Nephron progenitor cell (in vitro differentiated cells): ENCODE measurements at places on chromosomes 6 and 20.

DNA sequence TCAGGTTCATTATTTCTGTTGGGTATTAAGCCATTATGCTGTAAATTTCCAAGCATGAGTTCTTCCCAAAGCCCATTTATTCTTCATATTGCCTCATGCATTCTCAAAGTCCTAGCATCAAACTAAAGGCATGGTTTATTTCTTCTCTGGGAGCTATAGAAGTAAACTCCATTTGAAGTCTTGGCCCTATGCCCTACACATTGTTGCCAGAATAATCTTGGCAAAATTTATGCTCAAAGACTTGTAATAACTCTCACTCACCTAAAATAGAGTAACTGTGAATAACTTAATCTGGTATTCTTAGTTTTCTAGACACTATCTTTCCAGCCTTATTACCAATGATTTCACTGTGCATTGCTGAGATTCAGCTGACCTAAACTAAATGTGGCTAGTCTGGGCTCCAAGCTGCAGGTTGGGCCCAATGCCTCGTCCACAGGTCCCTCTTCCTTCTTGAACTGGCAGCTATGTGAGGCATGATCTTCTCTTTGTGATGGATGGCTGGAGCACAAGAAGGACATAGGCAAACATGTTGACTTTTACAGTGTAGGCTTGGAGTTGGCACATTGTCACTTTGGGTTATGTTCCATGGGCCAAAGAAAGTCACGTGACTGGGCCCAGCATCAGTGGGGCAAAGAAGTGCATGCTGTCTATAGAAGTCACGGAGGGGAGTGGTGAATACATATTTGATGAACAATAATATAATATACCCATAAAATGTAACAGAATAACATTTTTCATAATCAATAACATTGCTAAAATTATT, 39.1 kb upstream of the ANKEF1 start:
- H3K4me3 ChIP-seq: no peak overlapping the region
- DNase-seq: no peak
- H3K27ac ChIP-seq: no peak overlapping the region
- H3K36me3 ChIP-seq: no peaks in the 10 kb centered on the region

DNA sequence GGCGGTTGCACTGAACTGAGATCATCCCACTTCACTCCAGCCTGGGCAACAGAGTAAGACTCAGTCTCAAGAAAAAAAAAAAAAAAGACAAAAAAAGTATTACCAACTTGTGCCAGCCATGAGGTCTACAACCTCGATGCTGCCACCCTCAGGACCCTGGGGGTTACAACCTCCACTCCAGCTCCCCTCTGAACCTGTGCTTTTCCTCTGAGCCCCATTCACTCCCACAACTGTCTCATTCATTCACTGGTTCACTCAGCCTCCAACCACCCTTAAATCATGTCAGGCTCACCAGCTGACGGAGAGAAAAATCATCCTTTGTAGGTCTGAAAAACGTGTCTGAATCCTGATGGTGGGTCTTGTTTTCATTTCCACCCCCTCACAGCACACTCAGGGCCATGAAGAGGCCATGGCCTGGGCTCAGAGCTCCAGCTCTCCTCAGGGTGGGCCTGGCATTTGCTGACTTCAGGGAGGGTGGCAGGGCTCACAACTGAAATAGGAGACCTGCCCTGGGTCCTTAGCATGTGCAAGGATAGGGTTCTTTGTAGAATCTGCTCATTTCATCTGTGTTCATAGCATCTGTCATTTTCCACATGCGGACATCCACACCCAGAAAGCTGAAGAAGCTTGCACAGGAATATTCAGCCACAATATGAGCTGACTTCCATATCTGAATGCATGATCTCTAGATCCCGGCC, 1.9 kb upstream of the ULBP1 start:
- no peak overlapping the region for H3K27ac ChIP-seq
- H3K4me1 ChIP-seq: peaks cover 29% of the 10 kb centered on the region
- DNase-seq: no peak
- peaks cover 100% of the 10 kb centered on the region for H3K27me3 ChIP-seq
- H3K36me3 ChIP-seq: no peaks in the 10 kb centered on the region

DNA sequence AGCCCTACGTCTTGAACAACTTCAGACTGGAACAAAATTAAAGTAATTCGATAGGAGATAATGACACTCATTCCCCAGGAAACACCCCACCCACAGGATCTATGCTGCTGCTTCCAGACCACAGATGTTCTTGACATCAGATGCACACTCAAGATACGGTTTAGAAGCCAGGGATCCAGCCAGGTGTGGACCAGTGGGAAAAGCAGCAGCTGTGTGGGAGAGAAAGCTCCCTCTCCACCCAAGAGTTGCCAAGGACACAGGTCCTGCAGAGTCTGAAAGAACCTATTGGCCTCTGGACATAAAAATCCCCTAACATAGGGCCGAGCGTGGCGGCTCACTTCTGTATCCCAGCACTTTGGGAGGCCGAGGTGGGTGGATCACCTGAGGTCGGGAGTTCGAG, 91.7 kb upstream of the NFATC2 start:
- DNase-seq: no peak
- peaks cover 11% of the 10 kb centered on the region for H3K4me1 ChIP-seq
- no peak overlapping the region for H3K4me3 ChIP-seq
- H3K36me3 ChIP-seq: peaks cover 21% of the 10 kb centered on the region
- no peaks in the 10 kb centered on the region for H3K27me3 ChIP-seq

GRCh38 chr6:140345935-140346334, 971.5 kb upstream of the CITED2 start:
- no peak overlapping the region for H3K27ac ChIP-seq
- no peak overlapping the region for H3K4me3 ChIP-seq
- no peaks in the 10 kb centered on the region for H3K27me3 ChIP-seq
- no peaks in the 10 kb centered on the region for H3K36me3 ChIP-seq

- peaks cover 10% of the 10 kb centered on the region for H3K27me3 ChIP-seq
- H3K4me1 ChIP-seq: peaks cover 28% of the 10 kb centered on the region
- H3K36me3 ChIP-seq: no peaks in the 10 kb centered on the region
Measured at GRCh38 chr20:17896193-17896723, 72.3 kb downstream of the SNX5 start.

- DNase-seq: no peak
- H3K36me3 ChIP-seq: no peaks in the 10 kb centered on the region
- no peak overlapping the region for H3K27ac ChIP-seq
- no peak overlapping the region for H3K4me3 ChIP-seq
- H3K4me1 ChIP-seq: no peaks in the 10 kb centered on the region
- peaks cover 2% of the 10 kb centered on the region for H3K27me3 ChIP-seq
Measured at GRCh38 chr20:42267793-42268384, 649.7 kb upstream of the CHD6 start.

DNA sequence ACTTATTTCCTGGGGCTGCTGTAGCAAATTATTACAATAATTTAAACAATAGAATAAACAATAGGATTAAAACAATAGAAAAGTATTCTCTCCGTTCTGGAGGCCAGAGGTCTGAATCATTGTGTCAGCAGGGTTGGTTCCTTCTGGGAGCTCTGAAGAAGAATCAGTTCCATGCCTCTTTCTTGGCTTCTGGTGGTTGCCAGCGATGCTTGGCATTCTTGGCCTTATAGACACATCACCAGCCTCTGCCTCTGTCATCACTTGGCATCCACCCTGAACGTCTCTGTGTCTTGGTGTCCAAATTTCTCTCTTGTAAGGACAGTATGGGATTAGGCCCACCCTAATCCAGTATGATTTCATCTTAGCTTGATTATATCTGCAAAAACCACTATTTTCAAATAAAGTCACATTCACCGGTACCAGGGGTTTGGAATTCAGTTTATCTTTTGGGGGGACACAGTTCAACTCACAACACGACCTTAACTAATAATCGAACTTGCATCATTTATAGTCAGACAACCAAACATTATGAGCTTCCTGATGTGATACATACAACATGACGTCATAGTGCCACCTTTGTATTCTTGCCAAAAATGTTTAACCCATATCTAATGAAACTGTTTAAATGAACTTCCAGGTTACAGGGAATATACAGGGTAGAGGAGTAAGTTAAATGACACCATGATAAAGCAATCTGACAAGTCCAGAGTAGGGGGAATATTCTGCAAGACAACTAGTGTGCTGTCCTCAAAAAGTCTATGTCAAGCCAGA, 84.7 kb upstream of the RNF24 start:
- H3K4me1 ChIP-seq: no peaks in the 10 kb centered on the region
- no peak overlapping the region for H3K27ac ChIP-seq
- H3K36me3 ChIP-seq: no peaks in the 10 kb centered on the region
- peaks cover 18% of the 10 kb centered on the region for H3K27me3 ChIP-seq
- H3K4me3 ChIP-seq: no peak overlapping the region

- peaks cover 29% of the 10 kb centered on the region for H3K4me1 ChIP-seq
- H3K4me3 ChIP-seq: no peak overlapping the region
- H3K27me3 ChIP-seq: peaks cover 6% of the 10 kb centered on the region
- H3K27ac ChIP-seq: no peak overlapping the region
- H3K36me3 ChIP-seq: no peaks in the 10 kb centered on the region
Measured at GRCh38 chr6:36959555-36960250, 5.2 kb downstream of the PI16 start.

- DNase-seq: peak; percentile 40
- peaks cover 51% of the 10 kb centered on the region for H3K4me1 ChIP-seq
- H3K27ac ChIP-seq: peak overlapping the region; percentile 78
- no peaks in the 10 kb centered on the region for H3K27me3 ChIP-seq
- H3K36me3 ChIP-seq: peaks cover 18% of the 10 kb centered on the region
- H3K4me3 ChIP-seq: peak overlapping the region; percentile 97
Measured at GRCh38 chr6:35919827-35920751, 809 bp downstream of the SRPK1 start.

DNA sequence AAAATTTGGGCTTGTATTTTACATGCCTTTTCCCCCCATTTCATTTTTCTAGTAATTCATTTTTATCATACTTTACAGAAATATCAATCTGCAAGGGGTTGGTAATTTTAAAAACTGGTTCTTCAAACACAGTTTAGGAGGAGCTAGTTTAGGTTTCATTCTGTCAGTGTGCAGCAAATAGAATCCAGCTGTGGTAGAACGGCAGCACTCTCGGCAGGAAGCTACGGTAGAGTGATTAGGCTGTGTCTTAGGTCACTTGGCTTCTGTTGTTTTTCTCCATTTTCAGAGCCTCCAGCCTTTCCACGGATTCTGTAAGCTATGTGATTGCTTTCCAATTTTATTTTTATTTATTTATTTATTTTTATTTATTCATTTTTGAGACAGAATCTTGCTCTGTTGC, 32.7 kb downstream of the TLDC2 start:
- H3K4me3 ChIP-seq: no peak overlapping the region
- H3K27ac ChIP-seq: no peak overlapping the region
- H3K4me1 ChIP-seq: no peaks in the 10 kb centered on the region
- H3K27me3 ChIP-seq: no peaks in the 10 kb centered on the region
- peaks cover 5% of the 10 kb centered on the region for H3K36me3 ChIP-seq

DNA sequence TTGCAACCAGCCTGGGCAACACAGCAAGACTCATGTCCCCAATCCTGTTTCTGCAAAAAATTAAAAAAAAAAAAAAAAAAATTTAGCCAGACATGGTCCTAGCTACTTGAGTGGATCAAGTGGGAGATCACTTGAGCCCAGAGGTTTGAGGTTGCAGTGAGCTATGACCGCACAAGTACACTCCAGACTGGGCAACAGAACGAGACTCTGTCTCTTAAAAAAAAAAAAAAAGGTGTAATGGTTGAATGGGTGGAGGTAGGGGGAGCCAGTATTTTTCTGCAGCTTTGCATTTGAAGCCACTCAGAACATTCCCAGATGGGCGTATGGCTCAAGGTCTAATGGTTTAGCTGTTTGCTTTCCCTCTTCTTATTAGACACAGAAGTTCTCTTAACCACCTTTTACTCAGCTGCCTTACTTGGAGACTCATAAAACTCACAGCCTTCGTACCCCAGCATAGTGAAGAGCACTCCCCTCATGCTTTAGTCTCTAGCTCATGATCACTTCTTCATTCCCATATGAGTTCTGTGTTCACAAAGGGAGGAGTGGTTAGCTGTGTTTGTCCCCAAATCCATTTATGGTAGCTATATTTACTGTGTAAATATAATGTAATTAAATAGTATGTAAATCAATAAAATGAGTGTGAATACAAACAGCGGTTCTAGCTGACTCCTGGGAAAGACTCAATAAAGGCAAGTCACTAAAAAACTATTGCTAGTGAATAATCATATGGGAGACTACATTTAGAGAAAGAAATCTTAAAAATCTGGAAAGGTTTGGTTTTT, 9.0 kb downstream of the FKBP1A start:
- H3K4me3 ChIP-seq: no peak overlapping the region
- H3K27me3 ChIP-seq: no peaks in the 10 kb centered on the region
- H3K36me3 ChIP-seq: peaks cover 14% of the 10 kb centered on the region
- DNase-seq: no peak
- H3K4me1 ChIP-seq: peaks cover 80% of the 10 kb centered on the region

DNA sequence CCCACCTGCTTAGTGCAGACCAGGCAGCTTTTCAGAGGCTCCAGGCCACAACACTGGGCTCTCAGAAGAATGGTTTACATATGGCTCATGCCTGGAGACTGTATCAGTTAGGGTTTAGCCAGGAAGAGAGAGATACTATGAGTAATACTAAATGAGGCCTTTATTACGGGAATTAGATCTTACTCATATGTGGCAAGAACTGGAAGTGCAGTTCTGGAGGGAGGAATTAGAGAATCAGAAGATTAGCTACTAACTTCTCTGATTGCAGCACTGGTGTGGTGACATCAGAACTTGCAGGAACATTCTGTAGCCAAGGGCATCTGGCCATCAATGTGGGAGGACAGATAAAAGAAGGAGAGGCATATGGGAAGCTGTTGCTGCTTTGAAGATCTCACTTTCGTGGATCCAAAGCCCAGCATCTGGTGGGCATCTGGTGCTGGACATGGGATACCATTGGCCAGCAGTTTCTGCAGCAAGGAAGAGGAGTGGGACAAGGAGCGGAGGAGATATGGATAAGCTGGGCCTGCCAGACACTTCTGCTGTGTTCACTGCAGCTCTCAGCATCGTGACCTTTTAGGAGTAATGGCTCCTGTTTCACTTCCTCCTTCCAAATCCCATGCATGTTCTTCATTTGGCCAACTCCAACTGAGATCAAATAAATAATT, 248.5 kb downstream of the BTBD3 start:
- H3K36me3 ChIP-seq: no peaks in the 10 kb centered on the region
- no peaks in the 10 kb centered on the region for H3K4me1 ChIP-seq
- no peak for DNase-seq
- H3K27me3 ChIP-seq: peaks cover 2% of the 10 kb centered on the region
- no peak overlapping the region for H3K4me3 ChIP-seq

GRCh38 chr6:27138837-27139755, 108.4 kb upstream of the PRSS16 start:
- no peaks in the 10 kb centered on the region for H3K36me3 ChIP-seq
- H3K27ac ChIP-seq: peak overlapping the region; percentile 99
- peak; percentile 51 for DNase-seq
- peak overlapping the region; percentile 95 for H3K4me3 ChIP-seq
- no peaks in the 10 kb centered on the region for H3K27me3 ChIP-seq
- H3K4me1 ChIP-seq: peaks cover 58% of the 10 kb centered on the region

GRCh38 chr6:36386495-36387439, 702 bp downstream of the ETV7 start:
- peaks cover 85% of the 10 kb centered on the region for H3K27me3 ChIP-seq
- H3K4me3 ChIP-seq: peak overlapping the region; percentile 84
- H3K4me1 ChIP-seq: peaks cover 20% of the 10 kb centered on the region

DNA sequence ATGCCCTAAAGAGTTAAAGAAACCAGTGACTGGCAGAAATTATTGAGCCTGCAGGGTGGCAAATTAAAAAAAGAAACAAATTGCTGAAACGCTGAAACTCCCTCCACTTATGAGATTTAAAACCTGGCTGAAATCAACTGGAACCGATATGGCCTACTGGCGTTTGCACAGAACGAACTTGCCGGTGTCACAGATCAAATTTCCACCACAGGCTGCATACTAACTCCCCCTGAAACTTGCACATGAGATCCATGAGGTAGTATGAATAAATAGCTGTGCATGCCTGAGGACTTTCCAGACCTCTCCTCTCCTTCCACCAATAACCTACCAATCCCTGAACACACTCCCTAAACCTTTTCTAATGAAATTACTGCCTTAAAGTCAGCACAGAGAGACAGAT, 150.4 kb downstream of the RNGTT start:
- H3K27ac ChIP-seq: peak overlapping the region; percentile 78
- no peak for DNase-seq
- no peak overlapping the region for H3K4me3 ChIP-seq
